ENCODE measurements at places on chromosomes 1 and 21.

GRCh38 chr1:194103101-194103500 is 916.7 kb upstream of the B3GALT2 start:
- DNase-seq = no peak

- DNase-seq = peak; percentile 34
These were observed 17.3 kb downstream of the CA6 start for GRCh38 chr1:8962812-8963530.

DNA sequence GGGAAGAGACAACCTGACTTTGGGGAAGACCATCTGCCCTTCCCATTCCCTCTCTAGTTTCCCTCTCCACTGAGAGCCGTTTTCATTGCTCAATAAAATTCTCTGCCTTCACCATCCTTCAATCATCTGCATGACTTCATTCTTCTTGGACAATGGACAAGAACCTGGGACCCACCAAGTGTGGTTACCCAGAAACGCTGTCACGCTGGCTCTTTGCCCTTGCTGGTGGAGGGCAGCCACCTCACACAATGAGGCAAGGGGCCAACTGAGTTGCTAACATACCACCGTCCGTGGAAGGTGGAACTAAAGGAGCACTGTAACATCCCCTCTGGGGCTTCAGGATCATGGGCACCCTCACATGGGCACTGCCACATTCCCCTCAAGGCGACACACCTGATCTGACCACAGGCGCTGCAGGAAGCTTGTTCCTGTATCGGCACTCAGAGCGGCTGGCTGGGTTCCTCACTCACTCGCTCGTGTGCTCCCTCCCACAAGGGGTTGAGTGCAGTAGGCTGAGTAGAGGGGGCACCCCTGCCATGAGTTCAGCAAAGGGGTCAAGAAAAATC is 652.4 kb downstream of the PLPP3 start:
- no peak for DNase-seq

GRCh38 chr1:225595452-225595851 is 57.5 kb downstream of the ENAH start:
- DNase-seq = no peak

GRCh38 chr1:7026169-7026568 is 240.9 kb downstream of the CAMTA1 start:
- DNase-seq = no peak

- no peak for DNase-seq
These were observed 62.5 kb upstream of the TNFSF4 start for GRCh38 chr1:173269490-173270230.

DNA sequence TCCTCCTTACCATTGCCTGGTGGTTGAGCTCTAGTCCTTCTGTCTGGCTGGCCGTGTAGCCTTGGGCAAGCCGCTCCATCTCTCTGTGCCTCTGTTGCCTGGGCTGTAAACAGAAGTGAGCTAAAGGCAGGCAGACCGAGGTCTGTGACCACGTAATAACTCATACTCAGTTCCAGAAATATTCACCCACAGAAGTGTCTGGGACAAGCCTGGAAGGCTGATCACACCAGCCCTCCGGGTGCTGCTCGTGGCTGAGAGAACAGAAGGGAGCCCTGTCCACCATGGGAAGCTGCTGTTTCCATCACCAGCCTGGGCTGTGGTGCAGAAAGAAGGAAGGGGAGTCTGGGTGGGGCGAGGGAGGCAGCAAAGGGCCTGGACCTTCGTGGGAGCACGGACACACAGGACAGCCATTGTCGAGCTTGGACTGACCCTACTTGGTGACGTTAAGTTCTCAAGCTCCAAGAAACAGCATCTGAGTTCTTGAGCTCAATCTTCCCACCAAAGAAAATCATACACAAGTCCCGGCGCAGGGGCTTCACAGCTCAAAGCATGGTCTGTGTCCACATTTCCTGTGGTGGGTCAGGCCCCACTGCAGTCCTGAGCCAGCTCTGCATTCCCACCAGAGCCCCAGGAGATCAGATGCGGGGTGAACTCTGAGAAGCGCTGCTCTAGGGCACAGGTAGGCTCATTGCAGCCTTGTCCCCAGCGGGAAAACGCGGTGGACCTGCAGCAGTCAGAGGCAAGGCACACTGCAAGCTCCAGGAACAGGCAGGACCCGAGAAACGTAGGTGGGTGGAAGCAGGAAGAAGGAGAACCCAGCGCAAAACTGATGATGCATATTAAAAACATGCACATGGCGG is 61.8 kb downstream of the RUNX3 start:
- DNase-seq = no peak

- no peak for DNase-seq
These were observed 63.7 kb upstream of the LMO4 start for GRCh38 chr1:87264976-87265375.

DNA sequence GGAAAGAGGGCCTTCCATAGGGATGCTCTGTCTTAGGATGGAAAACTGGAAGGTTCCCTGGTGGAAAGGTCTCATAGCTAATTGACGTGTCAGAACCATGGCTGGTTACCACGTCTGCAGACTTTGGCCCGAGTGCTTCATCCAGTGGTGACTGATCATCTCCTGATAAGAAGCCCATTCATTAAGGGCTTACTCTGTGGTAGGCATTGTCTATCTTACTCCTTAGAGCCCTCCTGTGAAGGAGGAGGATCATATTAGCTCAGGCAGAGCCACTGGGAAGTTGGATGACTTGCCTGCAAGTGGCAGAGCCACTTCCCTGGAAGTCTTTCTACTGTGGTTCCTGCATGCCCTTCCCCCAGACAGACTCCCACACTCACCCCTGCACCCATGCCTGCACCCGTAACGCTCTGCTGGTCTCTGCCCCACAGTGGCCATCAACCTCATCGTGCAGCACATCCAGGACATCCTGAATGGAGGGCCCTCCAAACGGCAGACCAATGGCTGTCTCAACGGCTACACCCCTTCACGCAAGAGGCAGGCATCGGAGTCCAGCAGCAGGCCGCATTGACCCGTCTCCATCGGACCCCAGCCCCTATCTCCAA is 79.9 kb downstream of the UCK2 start:
- no peak for DNase-seq

DNA sequence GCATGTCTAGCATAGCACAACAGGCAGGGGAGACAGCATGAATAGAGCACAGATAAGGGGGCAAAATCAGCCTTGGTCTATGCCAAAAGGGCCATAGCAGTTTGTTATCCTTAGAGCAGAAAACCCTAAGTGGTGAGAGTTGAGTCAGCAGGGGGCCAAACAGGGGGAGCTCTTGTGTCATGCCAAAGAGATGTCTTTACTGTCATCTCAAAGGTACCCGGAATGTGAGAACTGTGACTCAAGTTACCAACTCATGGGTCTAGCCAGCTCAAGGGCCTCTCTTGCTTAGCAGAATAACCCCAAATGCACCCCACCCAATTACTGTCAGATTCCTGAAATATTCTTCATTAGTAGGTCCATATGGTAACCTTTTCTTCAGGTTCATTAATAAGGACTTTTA is 45.9 kb upstream of the NRDC start:
- DNase-seq = no peak

DNA sequence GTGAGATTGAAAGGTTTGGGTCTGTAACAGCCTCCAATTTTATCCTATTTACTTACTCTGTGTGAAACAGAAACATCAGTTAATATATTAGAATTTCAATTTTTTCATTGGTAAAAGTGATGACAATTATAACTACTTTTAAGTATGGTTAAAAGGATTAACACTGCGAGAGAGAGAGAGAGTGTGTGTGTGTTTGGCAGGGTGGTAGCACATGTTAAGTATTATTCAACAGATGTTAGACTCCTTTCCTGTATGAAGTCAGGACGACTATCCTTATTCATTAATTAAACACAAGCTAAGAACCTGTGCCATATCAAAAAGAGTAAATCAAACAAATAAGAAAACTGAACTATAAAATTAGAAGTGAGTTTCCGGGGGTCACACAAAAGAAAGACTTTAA is 662.5 kb downstream of the PLPP3 start:
- no peak for DNase-seq

GRCh38 chr1:32316903-32317277 is 19.1 kb downstream of the MARCKSL1 start:
- no peak for DNase-seq

DNA sequence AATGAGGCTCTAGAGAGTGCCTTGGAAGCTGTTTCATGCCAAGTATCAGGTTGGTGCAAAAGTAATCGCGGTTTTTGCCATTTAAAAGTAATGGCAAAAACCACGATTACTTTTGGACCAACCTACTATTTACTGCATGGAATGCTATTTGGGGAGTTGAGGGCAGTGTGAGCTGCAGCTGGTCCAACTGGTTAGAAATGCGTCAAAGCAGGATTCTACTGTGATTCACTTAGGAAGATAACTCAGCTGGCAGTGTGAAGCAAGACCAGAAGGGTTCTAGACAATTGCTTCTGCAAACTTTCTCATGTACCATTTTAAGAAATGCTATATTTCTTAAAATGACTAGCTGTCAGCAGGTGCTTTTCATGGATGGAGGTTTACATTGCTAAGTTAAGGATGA is 21.2 kb upstream of the PLA2G2C start:
- no peak for DNase-seq

- DNase-seq = no peak
These were observed 82.7 kb downstream of the CDC7 start for GRCh38 chr1:91583326-91583755.

DNA sequence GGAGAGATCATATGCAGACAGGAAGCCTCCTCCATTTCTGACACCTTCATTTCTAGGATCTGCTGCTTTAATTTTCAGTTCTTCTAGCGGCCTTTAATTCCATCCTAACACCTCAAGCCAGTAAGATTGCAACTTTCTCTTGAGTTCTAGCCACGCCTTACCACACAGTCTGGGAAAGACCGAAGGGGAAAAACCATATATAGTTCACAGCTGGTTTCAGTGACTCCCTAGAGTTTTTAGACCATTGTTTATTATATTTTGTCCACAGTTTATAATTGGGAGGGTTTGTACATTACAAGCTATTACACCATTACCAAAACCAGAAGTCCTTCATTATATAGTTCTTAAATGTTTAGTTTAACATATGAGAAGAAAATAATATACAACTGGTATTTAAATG is 37.5 kb downstream of the DPH5 start:
- DNase-seq = no peak

- no peak for DNase-seq
These were observed 89.6 kb upstream of the GPR88 start for GRCh38 chr1:100448366-100448765.

GRCh38 chr1:209736490-209737117 is 19.2 kb upstream of the TRAF3IP3 start:
- no peak for DNase-seq

DNA sequence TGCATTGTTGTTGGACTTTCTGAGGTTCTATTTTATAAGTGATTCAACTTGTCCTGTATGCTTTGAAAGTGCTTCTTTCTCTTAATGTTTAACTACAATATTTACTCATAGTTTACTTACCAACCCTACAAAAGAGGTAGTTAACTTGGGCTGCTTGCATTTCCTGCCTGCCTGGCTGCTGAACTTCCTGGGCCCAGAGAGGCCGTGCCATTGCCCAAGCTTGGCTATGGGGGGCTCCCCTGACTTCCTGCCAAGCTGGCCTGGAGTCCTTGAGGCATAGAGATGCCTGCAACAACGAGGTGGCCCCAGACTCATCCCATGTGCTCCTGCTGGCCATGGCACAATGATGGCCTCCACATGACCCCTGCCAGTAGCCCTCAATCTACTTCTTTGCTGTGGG is 361.6 kb upstream of the PLD5 start:
- DNase-seq = no peak

Measured in activated CD4-positive, alpha-beta T cell treated with anti-CD3 and anti-CD28 coated beads, Interleukin-2, amount 50 U/mL, for 4 hours (primary cell).